ENCODE measurements at places on chromosomes 3 and 15. TPM values are rescaled to one million over a fixed set of nuclear protein-coding genes. Genes with fewer than 3 reads are reported as not detected.

DNA sequence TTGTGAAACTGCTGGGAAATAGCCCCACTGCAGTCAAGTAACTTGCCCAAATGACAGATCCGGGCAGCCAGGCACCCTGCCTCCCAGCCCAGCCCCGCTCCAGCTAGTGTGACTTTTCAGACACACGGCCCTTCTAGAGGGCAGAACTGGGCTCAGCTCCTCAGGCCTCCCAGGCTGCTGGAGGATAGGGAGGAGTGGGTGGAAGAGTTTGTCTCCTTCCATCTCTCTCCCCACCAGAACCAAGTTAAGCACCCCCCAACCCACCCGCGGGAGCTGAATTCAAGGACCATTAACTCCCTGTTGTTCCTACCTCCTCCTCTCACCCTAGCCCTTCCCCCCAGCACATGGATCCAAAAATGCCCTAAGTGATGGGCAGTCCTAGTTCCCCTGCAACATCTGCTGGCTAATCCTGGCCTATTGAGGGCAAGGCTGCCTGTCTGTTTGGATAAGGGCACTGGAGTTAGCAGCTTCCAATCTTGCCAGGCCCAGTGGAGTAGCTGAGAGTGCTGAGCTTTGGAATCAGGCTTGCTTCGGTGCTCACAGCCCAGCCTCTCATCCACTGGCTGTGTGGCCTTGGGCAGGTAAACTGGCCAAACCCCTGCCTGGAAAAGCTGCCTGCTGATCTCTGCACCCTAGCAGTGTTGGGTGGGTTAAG lies 3.1 kb downstream of the CCDC33 start:
- DNase-seq, result no peak

GRCh38 chr3:160280836-160281235 lies 55.6 kb downstream of the C3orf80 start:
- no peak for DNase-seq

DNA sequence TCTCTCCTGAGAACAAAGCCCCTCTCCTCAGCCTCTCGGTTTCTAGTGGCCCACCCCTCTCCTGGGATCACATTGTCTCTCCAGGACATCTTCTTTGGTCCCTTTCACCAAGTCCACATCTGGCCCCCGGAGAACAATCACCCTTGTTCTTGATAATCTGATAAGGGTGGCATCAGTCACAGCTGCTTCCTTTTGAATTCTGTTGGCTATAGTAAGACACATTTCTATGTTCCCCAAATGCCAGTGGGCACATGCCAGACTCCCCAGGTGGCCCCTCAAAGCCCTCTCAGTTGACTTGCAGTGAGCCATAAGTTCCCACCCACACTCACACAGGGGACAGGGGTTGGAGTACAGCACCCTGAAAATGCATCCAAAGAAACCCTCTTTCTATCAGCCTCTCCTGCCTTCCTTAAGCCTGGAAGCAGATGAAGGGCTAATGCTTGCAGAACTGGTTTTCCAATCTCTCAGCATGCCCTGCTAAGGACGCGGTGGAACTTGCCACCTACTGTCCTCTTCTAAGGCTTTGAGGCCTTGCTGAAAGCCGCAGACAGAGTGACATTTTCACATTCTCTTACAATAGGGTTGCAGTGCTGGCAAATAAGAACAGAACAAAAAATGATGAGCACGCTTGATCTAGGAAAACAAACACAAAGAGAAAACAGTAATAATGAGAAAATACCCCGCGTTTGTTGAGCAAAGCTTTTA lies 101.3 kb upstream of the SLCO3A1 start:
- no peak for DNase-seq

GRCh38 chr15:47963265-47963664 lies 157.5 kb upstream of the SLC24A5 start:
- DNase-seq, result no peak

GRCh38 chr15:71841563-71841962 lies 31.2 kb downstream of the NR2E3 start:
- no peak for DNase-seq

- DNase-seq, result no peak
Measured at GRCh38 chr15:63045879-63046278, 3.3 kb downstream of the TPM1 start.

GRCh38 chr15:85021409-85021808 lies 39.8 kb downstream of the PDE8A start:
- no peak for DNase-seq

DNA sequence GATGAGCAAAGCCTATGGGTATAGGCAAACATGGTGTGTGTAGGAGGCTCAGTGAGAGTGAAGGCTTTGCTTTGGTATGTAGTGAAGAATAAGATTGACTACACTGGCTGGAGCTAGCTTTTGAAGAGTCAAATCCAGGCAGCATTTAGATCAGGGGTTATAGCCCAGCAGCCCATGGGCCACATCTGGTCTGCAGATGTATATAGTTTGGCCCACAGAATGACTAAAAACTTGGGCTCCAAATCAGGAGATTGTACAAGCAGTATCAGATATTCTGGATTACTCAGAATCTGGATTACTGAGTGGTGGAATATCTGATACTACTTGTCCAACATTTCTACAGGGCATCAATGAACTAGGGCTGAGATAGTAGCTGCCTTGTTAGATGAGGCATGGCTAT lies 92.9 kb upstream of the FGF7 start:
- no peak for DNase-seq

GRCh38 chr15:75887178-75887577 lies 16.5 kb upstream of the FBXO22 start:
- no peak for DNase-seq

DNA sequence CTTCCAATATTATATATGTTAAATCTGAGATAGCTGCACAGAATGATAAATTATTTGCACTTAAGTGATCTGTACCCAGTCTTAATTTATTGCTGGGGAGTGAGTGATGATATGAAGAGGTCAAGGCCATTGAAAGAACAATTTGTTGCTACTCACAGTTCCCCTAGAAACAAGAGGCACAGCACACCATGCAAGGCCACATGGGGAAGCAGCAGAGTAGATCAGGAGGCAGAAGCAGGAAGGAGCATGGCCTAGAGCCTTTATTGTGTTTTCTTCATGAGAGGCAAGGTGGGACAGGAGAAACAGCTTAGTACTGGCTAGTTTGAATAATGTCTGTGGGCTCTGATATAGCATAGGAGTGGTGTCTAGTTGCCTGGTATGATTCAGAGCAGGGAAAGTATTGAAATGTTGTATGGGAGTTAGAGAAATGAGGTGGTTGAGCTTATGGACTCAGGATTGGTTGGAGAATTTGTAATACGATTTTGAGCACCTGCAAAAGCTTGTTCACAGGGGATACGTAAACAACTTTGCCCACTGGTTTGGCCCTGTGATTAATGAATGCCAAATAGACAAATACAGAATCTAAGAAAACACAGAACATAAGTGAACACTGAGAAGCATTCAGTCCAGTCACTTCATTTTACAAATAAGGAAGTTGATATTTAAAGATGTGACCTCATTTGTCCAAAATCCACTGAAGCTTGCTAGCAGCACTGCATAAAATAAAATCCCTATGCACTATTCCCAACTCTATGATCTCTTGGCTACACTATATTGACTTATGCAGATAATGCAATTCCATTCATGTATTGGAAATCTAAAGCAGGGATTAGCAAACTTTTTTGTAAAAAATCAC lies 71.7 kb downstream of the TMCO5A start:
- DNase-seq, result no peak

DNA sequence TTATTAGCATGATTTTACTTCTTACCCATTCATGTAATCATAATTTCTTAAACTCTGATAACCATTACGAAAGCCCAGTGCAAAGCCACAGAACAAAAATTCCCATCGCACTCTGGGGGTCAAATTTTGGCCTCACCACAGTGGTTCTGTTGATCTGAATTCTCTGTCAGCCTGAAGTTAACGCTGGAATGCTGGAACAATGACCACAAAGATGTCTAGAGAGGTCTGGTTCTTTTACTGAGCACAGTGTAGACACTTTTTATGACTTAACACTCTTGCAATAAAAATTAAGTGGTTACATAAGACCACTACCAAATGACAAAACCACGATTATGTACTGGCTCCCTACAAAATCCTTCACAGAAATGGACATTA lies 94.7 kb downstream of the PDZRN3 start:
- no peak for DNase-seq

DNA sequence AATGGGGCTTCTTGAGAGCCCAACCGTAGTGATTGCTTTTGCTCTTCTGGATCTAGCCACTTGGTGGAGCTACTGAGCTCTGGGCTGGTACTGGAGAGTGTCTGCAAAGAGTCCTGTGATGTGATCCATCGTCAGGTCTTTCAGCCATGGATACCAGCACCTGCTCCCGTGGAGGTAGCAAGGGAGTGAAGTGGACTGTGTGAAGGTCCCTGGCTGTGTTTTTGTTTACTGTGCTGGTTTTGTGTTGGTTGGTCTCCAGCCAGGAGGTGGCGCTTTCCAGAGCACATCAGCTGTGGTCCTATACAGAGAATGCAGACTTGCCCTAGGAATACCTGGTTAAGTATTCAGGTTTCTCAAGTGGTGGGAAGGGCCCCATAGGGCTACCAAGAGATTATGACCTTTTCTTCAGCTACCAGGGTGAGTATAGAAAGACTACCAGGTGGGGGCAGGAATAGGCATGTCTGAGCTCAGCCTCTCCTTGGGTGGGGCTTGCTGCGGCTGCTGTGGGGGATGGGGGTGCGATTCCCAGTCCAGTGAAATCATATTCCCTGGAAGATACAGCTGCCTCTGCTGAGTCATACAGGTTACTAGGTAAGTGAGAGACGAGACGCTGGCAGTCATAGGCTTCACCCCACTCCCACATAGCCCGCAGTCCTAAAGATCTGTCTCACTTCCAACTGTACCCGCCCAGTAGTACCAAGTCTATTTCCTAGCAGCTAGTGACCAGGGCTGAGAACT lies 733.7 kb downstream of the ZNF385D start:
- no peak for DNase-seq

The HDC gene
- total RNA-seq, result not detected

The HHLA2 gene
- not detected for total RNA-seq

Data from HCT116 (cell line).